ENCODE measurements at places on chromosomes 13 and 19.

DNA sequence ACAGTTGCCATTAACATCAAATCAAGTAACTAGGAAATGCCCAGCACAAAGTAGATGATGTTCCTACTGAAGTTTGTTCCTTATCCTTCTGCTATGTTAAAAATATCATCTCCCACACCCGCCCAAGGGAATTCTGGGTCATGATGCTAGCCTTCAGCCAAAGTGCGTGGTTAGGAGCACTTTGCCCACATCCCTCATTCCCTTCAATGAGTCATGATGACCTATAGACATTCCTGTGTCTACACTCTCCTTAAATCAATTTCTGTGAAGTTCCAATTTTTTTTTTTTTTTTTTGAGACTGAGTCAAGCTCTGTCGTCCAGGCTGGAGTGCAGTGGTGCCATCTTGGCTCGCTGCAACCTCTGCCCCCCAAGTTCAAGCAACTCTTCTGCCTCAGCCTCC, 17.0 kb downstream of the RXFP2 start:
- H3K4me3 ChIP-seq: no peak overlapping the region
- no peaks in the 10 kb centered on the region for H3K36me3 ChIP-seq
- DNase-seq: no peak
- H3K27me3 ChIP-seq: no peaks in the 10 kb centered on the region
- H3K27ac ChIP-seq: no peak overlapping the region
- no peaks in the 10 kb centered on the region for H3K4me1 ChIP-seq

DNA sequence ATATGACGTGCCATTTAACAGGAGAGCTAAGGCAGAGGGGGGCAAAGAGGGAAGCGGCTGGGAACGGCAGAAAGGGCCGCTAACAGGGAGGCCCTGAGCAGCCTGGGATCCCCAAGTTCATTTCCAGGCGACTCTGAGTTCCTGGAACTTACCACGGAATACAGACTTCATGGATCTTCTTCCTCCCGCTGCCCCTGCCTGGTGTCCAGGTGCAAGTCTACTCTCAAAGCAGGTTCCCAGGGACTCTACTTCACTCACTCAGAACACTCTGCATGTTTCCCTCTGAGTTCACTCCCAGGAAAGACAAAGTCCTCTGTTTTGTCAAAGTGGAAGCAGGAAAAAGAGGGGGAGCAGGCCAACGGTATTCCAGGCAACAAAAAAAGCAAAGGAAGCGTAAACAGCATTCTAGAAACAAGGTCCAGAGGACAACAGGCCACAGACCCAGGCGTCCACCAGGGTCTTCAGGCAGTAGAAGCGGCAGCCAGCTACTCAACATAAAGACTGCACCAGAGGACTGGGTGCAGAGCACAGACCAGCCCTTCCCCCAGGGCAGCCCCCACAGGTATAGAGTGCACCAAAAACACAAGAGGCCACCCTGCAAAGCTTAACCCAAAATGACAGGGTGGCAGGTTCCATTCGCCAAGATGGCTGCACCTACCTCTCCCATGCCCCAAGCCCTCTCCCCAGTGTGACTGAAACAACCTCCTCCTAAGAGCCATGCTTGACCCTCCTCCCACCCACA, 3.0 kb downstream of the MIER2 start:
- H3K27me3 ChIP-seq: no peaks in the 10 kb centered on the region
- DNase-seq: no peak
- no peaks in the 10 kb centered on the region for H3K36me3 ChIP-seq
- no peak overlapping the region for H3K27ac ChIP-seq
- H3K4me1 ChIP-seq: peaks cover 7% of the 10 kb centered on the region
- no peak overlapping the region for H3K4me3 ChIP-seq

GRCh38 chr13:30743319-30744055, 8.1 kb downstream of the ALOX5AP start:
- no peaks in the 10 kb centered on the region for H3K27me3 ChIP-seq
- H3K36me3 ChIP-seq: no peaks in the 10 kb centered on the region
- no peak for DNase-seq
- no peaks in the 10 kb centered on the region for H3K4me1 ChIP-seq

DNA sequence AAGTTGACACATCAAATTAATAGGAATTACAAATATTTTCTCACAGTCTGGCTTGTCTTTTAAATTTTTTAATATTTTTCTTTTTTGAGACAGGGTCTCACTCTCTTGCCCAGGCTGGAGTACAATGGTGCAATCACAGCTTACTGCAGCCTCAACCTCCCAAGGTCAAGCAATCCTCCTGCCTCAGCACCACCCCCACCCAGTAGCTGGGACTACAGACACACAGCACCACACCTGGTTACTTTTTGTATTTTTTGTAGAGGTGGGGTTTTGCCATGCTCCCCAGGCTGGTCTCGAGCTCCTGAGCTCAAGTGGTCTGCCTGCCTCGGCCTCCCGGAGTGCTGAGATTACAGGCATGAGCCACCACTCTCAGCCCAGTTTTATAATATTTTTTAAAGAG, 72.0 kb downstream of the SPATA13 start:
- peaks cover 18% of the 10 kb centered on the region for H3K4me1 ChIP-seq
- H3K27ac ChIP-seq: no peak overlapping the region
- no peaks in the 10 kb centered on the region for H3K27me3 ChIP-seq
- no peak overlapping the region for H3K4me3 ChIP-seq

- H3K36me3 ChIP-seq: no peaks in the 10 kb centered on the region
- DNase-seq: no peak
- H3K27ac ChIP-seq: no peak overlapping the region
- no peak overlapping the region for H3K4me3 ChIP-seq
- no peaks in the 10 kb centered on the region for H3K27me3 ChIP-seq
Observed at GRCh38 chr13:23470790-23471614, 37.5 kb upstream of the SACS start.

- DNase-seq: peak; percentile 37
- no peaks in the 10 kb centered on the region for H3K36me3 ChIP-seq
- H3K4me3 ChIP-seq: no peak overlapping the region
- H3K27me3 ChIP-seq: no peaks in the 10 kb centered on the region
Observed at GRCh38 chr13:101785858-101786257, 333.4 kb downstream of the ITGBL1 start.

GRCh38 chr13:50529154-50529882, 314.2 kb downstream of the DLEU7 start:
- H3K4me3 ChIP-seq: no peak overlapping the region
- peaks cover 19% of the 10 kb centered on the region for H3K4me1 ChIP-seq
- no peaks in the 10 kb centered on the region for H3K27me3 ChIP-seq
- H3K27ac ChIP-seq: peak overlapping the region; percentile 11
- DNase-seq: peak; percentile 91

DNA sequence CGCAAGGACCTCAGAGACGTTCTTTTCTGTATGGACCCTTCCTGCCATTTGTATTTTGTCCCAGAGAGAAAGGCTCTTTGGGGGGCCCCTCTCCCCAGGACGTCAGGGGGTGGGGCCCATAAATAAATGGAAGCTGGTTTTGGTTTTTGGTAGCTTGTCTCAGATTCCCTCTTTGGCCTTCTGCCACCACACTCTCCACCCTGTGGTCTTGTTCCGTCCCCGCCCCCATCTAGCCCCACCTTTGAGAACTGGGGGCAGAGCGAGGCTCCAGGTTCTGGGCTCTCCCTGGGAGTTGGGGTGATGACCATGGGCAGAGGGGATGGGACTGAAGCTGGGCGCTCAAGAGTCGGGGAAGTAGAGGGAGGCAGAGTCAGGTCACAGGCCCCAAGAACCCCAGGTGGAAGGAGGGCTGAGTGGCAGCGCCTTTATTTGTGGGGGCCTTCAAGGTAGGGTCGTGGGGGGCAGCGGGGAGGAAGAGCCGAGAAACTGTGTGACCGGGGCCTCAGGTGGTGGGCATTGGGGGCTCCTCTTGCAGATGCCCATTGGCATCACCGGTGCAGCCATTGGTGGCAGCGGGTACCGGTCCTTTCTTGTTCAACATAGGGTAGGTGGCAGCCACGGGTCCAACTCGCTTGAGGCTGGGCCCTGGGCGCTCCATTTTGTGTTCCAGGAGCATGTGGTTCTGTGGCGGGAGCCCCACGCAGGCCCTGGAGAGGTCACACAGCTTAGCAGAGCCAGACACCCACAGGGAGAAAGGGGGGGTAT, 3.3 kb downstream of the ISYNA1 start:
- H3K27me3 ChIP-seq: no peaks in the 10 kb centered on the region
- no peak overlapping the region for H3K4me3 ChIP-seq
- H3K4me1 ChIP-seq: no peaks in the 10 kb centered on the region
- no peaks in the 10 kb centered on the region for H3K36me3 ChIP-seq
- no peak overlapping the region for H3K27ac ChIP-seq

- H3K4me3 ChIP-seq: no peak overlapping the region
- no peaks in the 10 kb centered on the region for H3K36me3 ChIP-seq
- no peak overlapping the region for H3K27ac ChIP-seq
- no peak for DNase-seq
Observed at GRCh38 chr13:61275251-61275650, 140.4 kb downstream of the PCDH20 start.

DNA sequence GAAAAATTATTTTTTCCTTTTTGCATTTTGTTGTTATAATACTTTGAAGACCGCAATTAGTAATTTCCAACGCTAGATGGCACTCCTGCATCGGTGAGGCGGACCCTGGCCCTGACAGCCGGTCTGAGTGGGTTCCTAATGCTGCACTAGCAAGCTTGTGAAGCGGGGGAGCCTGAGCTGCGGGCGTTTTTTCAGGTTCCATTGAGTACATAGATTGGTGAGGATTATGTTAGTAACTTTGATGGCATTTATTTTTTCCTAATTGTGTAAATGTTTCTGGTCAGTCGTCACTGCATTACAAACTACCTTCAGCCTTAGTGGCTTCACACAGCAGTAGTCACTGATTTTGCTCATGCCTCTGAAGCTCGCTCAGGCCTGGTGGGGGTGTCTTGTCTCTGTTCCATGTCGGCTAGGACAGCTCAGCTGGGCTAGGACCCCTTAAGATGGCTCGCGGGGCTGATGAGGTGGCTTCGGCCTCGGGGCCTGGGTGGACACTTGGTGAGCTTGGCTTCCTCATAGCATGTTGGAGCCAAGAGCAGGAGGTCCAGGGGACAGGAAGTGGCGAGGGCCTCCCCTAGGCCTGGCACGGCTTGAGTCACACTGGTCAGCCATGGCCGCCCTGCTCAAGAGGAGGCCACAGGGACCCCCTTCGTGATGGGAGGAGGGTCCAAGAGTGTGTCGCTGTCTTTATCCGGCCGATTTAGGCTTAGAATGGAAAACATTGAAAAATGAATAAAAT, 25.0 kb downstream of the ERCC5 start:
- DNase-seq: peak; percentile 70
- no peaks in the 10 kb centered on the region for H3K27me3 ChIP-seq
- H3K4me1 ChIP-seq: no peaks in the 10 kb centered on the region
- H3K36me3 ChIP-seq: peaks cover 2% of the 10 kb centered on the region
- no peak overlapping the region for H3K27ac ChIP-seq
- H3K4me3 ChIP-seq: no peak overlapping the region

GRCh38 chr19:53965091-53965490, 2.4 kb downstream of the CACNG8 start:
- H3K36me3 ChIP-seq: no peaks in the 10 kb centered on the region
- H3K27me3 ChIP-seq: no peaks in the 10 kb centered on the region
- no peak for DNase-seq
- H3K4me1 ChIP-seq: no peaks in the 10 kb centered on the region

GRCh38 chr19:33085570-33086128, 4.7 kb downstream of the GPATCH1 start:
- H3K27me3 ChIP-seq: no peaks in the 10 kb centered on the region
- no peak for DNase-seq
- H3K36me3 ChIP-seq: no peaks in the 10 kb centered on the region

- H3K36me3 ChIP-seq: no peaks in the 10 kb centered on the region
- H3K27ac ChIP-seq: no peak overlapping the region
- peaks cover 2% of the 10 kb centered on the region for H3K4me1 ChIP-seq
- H3K4me3 ChIP-seq: no peak overlapping the region
- H3K27me3 ChIP-seq: no peaks in the 10 kb centered on the region
Observed at GRCh38 chr13:33782631-33783030, 35.3 kb upstream of the RFC3 start.

DNA sequence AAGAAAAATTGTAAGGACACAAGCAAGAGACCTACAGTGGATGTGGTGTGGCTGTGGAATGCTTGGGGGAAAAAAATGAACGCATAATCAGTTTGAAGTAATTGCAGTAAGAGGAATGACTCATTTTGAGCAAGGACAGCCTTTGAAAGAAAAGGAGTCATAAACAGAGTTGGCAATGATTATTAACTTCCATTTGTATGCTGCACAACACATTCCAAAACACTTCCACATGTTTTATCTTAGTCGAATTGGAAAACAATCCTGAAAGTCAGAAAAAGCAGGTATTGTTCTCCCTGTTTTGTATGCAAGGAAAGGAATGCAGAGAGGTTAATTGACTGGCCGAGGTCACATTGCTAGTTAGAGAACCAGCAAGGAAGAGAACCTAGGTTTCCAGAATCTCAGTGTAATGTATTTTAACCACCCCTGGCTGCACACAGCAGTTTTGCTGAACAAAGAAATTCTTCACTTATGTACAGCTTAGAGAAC, 630.0 kb upstream of the MIR17HG start:
- no peaks in the 10 kb centered on the region for H3K27me3 ChIP-seq
- no peak for DNase-seq
- no peak overlapping the region for H3K4me3 ChIP-seq
- no peaks in the 10 kb centered on the region for H3K4me1 ChIP-seq
- no peaks in the 10 kb centered on the region for H3K36me3 ChIP-seq
- H3K27ac ChIP-seq: no peak overlapping the region

DNA sequence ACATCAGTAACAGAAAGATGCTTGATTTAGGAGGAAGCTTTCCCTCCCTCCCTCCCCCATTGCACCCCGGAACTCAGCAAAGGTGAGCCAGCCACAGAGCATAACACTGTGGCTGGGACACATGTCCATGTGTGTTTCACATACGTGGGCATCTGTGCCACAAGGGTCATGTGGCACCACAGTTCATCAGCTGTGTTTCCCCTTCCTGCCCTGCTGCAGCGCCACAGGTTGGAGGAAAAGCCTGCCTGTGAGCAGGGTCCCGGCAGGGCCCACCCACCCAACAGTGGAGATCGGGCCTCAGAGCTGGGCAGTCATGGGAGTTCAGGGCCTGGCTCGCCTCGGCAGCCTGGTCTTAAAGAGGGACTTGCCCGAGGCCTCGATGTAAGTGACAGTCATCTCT, 2.8 kb downstream of the ACP5 start:
- no peaks in the 10 kb centered on the region for H3K27me3 ChIP-seq
- no peak for DNase-seq
- no peaks in the 10 kb centered on the region for H3K36me3 ChIP-seq
- no peak overlapping the region for H3K27ac ChIP-seq
- no peaks in the 10 kb centered on the region for H3K4me1 ChIP-seq

- no peaks in the 10 kb centered on the region for H3K36me3 ChIP-seq
- no peaks in the 10 kb centered on the region for H3K4me1 ChIP-seq
- DNase-seq: no peak
- no peaks in the 10 kb centered on the region for H3K27me3 ChIP-seq
- no peak overlapping the region for H3K27ac ChIP-seq
Observed at GRCh38 chr13:37345391-37345790, 239.9 kb upstream of the CSNK1A1L start.

- H3K4me3 ChIP-seq: peak overlapping the region; percentile 45
- no peaks in the 10 kb centered on the region for H3K36me3 ChIP-seq
- peak overlapping the region; percentile 54 for H3K27ac ChIP-seq
Observed at GRCh38 chr19:50510121-50510670, 795 bp downstream of the JOSD2 start.

- H3K27me3 ChIP-seq: no peaks in the 10 kb centered on the region
- no peaks in the 10 kb centered on the region for H3K4me1 ChIP-seq
- no peak for DNase-seq
- no peak within 1 kb of the TSS for H3K4me3 ChIP-seq
Observed at GRCh38 chr19:35641515-35642151, at the start of gene ETV2. Gene ETV2 (plus strand): TSS chr19:35641745. CDS start chr19:35642461, 716 bp downstream.
